ENCODE measurements at places on chromosomes 2 and 18.
A peak's percentile ranks its signal among the peaks of the same experiment; 100 is the strongest.

DNA sequence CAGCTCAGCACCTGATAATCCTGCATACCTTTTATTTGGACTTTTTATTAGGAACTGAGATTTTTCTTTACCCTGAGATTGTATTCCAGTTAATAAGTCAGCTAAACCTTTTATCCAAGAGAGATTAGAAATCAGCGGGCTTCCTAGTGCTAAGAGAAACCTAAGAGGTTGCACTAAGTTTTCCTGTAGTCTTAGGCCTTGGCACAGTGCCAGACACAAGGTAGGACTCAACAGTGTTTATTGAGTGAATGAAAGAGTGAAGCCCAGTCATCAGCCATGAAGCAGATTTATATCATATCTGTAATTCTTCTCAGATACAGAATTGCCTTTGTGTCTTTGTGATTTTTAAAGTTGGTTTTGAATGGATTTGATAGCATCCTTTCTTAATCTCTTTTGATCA lies 13.6 kb downstream of the OTX1 start:
- no peak for DNase-seq

- DNase-seq: no peak
Observed at GRCh38 chr2:124888431-124888830, 863.3 kb downstream of the CNTNAP5 start.

DNA sequence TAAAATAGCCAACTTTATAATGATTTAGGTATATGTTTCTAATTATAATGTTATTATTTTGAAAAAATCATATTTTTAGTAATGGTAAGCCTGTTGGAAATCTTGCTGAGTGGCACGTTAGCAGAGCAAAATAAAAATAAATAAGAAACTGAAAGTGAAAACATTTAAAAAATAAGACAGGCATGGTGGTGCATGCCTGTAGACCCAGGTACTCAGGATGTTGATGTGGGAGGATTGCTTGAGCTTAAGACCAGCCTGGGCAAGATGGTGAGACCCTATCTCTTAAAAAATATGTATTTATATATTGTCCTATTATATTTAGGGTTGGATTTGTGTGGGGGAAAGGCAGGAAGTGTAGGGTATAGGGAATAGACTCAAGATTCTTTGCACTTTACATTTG lies 15.8 kb upstream of the ANKRD12 start:
- no peak for DNase-seq

GRCh38 chr18:67080601-67081000 lies 435.9 kb downstream of the DSEL start:
- no peak for DNase-seq

DNA sequence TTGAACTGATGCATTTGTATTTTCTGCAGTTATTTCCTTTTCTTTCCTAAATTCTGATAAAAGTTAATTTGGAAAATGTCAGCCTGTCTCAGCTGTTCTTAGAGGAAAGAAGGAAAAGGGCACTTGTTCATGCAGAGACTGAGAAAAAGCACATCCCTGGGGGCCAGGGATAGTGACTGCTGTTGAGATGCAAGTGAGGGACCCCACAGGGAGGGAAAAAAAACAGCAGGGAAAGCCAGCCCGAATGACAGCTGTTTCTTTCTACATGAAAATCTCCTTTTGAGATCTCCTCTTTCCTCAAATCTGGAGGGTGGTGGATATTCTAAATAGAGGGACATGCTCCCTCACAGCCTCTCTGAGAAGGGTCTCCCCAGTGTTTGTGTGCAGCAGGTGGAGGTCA lies 14.0 kb upstream of the MTA3 start:
- no peak for DNase-seq

DNA sequence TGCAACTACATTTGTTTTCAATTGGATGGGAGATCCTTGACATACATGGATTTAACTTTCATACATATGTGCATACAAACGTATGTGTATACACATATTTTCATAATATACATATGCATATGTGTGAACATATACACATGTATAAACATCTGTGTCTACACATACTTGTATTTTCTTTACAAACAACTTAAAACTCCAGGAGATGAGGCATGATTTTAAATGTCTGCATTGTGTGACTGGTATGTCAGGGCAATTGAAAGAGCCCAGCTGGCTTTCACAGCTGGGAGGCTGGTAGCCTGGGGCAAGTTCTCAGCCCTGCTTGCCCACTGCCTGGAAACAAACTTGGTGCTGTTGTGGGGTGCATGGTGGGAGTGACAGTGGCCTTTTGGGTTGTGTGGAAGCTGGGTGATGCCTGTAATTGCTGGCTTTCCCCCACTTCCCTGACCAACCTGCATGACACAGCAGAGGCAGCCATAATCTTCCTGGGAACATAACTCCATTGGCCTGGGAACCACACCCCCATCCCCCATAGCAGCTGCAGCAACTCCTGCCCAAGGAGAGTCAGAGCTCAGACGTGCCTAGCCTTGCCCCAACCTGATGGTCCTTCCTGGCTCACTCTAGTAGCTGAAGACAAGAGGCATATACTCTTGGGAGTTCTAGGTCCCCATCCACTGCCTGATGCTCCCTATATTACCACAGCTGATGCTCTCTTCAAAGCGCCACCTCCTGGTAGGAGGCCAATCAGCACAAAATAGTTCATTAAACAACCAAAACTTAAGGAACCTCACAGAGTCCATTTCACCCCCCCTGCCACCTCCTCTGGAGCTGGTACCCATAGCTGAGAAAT lies 158.3 kb downstream of the CERS6 start:
- DNase-seq: no peak

DNA sequence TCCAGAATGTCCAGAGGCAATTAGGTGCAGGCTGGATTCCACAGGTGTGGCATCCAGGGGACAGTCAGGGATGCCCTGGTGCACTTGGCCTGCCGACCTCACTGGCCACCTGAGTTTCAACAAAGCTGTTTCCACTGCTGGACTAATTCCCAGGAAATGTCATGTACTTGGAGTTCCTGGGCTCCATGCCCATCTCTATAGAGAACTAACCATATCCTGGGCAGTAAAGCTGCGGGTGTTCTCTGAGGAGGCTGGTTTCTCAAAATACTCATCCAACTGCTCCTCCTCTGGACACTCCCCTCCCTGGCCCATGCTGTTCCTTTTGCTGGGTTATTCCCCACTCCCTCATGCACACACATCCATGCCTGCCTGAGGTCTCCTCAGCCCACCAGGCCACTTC lies 161.9 kb upstream of the SKOR2 start:
- DNase-seq: no peak

DNA sequence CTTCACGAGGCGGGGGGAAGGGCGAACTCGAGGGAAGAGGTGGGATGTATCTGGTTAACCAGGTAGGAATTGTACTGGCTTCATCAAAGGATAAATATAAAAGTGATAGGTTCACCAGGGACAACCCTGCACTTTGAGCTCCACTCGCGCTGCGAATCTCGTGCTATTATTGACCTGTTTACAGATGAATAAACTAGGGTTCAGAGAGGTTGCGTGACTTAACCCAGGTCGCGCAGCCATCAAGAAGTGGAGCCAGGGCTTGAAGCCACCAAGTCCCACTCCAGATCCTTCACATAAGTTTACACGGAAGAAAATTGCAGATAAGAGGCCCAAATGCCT lies 1.4 kb upstream of the CYP1B1 start:
- DNase-seq: no peak

DNA sequence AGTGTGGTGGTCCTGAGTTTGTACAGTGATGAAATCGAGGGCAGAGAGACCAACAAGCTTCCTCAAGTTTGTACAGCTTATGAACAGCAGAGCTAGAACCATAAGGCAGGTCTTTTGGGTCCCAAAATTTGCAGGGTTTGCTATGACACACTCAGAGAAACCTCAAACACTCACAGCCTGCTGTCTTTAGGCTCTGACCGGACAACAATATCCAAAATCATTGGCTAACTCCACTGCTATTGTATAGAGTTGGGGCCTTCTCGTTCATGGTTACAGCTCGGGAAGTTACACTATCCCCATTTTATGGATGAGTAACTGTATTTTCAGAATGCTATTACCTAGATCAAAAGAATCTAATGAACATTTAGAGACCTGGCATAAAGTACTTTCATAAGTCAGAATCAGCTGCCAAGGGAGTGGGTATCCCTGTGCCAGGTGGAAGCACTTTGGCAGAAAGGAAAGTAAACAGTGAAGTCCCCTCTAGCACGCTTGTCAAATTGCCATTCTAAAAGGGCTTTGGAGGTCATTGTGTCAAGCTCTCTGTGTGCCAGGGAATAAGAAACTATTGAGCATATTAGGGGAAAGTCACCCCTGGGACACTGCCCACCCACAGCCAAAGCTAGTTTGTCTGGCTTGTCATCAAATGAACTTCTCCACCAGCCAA lies 331.8 kb downstream of the ALK start:
- no peak for DNase-seq

DNA sequence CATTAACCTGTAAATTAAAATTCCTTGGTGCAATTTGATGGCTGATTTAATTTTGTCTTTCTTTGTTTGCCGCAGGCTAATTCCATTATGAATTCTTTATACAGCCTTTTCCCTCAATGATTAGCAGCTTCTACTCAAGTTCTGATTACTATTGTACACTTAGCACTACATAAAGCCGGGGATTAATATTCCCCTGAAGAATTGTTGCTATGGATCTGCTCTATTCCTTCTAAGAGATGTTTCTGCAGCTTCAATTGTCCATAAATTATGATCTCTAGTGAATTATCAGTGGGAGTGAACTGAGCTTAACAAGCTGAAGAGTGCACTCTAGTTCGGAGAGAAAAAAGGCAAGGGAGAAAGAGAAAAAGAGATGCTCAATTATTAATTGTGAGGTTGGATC lies 433.7 kb upstream of the SPRED2 start:
- no peak for DNase-seq

DNA sequence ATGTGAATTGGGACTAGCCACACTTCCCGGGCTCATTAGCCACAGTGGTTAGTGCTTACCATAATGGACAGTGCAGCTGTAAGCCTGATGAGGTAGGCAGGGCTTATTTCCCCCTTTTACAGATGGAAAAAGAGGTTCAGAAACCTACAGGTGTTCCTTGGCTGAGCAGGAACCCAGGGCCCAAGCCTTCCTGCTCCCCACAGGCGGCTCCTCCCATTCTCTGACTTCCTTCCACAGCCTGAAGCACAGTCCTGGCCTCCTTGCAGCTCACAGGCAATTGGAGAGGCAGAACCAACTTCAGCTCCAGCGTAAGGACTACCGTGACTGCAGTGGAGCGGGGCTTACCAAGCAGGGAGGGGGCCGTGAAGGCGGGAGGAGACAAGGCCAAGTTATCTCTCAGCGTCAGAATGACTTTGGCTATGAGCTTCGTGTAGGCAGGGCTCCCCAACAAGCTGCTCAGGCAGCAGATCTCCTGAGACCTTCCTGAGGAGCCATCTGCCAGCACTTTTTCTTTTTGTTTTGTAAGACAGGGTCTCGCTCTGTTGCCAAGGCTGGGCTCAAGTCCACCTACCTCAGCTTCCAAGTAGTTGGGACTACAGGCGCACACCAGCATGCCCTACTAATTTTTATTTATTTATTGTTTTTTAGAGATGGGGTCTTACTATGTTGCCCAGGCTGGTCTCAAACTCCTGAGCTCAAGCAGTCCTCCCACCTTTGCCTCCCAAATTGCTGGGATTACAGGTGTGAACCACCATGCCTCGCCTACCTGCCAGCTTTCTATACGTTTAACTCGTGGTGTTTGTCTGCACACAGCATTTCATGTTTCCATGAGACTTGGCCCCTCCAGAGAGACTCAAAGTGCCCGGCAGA lies 34.2 kb upstream of the NT5DC4 start:
- DNase-seq: no peak

GRCh38 chr2:8437228-8437948 lies 244.5 kb upstream of the ID2 start:
- DNase-seq: no peak

DNA sequence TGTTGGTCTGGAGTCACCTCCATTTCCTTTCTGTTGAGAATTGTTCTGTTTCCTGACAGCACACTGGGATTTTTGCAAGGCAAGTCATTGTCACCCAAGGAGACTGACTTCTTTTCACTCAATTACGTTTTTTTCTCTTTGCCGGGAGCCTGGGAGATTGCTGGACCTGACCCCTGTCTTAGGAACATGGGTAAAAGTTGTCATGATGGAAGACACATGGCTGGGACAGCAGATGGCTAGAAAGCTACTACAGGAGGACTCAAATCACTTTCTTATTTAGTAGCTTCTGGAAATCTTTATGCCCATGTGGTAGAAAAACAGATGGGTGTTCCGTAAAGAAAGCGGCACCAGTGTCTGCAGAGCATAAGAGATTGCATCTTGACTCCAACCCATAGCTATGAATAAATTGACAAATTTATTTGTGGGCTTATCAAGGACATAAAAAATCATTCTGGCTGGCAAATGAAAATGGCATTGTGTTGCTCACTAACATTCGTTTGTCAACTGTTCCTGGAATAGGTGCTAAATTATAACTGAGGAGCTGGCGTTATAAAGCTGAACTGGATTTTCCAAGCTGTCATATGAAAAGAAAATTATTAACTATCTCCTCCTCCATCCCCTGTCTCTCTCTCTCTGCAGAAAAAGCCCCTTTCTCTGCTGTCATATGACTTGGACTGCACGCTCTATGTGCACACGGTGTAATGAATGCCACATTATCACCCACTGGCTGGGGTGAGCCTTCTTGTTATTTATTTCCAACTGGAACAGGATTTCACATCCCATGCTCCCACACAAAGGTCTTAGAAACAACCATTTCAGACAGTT lies 159.8 kb downstream of the SH3RF3 start:
- DNase-seq: no peak

DNA sequence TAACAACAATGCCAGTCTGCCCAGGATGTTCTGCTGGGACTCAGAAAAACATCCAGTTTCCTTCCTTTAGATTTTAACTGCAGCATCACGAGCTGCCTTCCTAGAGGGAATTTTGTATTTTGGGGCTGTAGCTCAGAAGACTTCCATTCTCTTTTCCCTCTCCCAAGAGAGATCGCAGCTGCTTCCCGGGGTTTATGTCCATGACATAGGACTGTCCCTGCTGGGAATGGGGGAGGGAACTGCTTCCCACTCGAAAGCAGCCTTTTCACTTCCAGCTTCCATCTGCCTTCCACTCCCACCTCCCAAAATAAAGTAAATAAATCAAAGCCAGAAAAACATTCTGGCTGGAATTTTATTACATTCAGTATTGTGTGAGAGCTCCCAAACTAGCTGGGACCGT lies 52.4 kb downstream of the LIMS1 start:
- DNase-seq: no peak

DNA sequence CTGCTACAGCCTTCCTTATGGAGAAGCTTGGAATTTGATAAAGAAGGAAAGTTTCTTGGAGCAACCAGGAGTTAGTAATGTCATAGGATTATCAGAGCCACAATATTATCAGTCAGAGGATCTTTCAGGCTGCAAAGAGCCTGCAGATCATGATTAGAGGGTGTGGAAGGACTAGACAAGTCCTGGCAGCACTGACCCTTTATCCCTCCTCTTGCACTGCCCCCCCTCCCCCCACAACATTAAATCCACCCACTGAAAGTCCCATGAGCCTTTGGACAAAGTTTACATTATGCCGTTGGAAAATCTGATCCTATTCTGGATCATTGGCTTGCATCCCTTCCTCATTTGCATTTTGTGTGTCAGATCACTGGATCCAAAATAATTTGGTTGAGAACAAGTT lies 18.7 kb upstream of the IMPA2 start:
- DNase-seq: no peak

DNA sequence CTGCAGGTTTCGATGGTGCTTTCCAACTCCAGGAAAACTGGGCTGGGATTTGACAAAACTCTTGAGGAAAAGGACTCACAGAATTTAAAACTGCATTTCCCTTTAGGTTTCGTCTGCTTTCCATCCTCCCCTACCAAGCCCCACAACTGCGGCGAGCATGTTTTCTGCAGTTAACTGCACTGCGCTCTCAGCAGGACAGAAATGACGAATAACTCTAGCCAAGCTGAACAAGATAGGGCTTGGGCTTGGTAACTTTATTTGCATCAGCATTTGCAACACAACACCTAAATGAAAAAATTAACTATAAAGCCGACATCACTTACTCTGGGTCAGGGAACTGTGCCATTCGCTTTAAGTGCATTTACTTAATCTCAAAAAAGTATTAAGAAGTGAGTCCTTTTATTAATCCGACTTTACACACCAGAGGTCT lies 669 bp upstream of the PIKFYVE start:
- peak; percentile 69 for DNase-seq

Data from Jurkat, Clone E6-1 (cell line).